ENCODE measurements at places on chromosomes 4 and X.

GRCh38 chrX:15055146-15055930, 182.1 kb downstream of the MOSPD2 start:
- no peak for DNase-seq

GRCh38 chr4:19005211-19005610, 983.7 kb upstream of the LCORL start:
- DNase-seq, result no peak

GRCh38 chr4:101993002-101993841, 202.7 kb downstream of the BANK1 start:
- no peak for DNase-seq

DNA sequence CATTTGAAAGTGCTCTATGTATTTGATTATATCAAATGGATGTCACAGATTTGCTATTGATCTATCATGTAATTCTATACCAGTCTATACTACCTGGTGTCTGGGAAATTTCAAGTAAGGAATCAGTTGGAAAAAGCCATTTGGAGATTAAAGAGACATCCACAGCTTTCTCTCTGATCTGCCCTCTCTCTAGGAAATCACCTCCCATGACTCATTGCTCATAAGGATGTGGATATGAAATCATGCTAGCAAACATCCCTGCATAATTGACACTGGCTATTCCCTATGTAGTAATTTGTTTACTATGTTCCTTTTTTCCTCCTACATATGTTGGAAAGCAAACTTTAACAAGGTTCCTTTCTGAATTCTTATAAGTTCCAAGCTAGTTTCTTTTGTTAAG, 94.3 kb downstream of the TEX13A start:
- no peak for DNase-seq

DNA sequence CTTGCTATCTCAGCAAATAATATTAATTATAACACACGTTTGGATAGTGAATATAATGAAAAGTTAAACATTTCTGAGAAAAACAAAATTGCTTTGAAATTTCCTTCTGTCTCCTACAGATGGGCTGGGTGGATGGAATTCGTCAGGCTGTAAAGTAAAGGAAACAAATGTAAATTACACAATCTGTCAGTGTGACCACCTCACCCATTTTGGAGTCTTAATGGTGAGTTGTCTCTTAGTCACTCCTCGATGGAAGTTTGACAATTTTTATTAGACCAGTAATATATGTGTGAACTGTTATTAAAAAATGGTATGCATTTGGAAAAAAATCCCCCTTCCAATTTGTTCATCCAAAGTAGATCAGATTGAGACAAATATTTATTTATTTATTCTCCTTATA, 92.5 kb upstream of the BRS3 start:
- no peak for DNase-seq

GRCh38 chrX:16484338-16484737, 165.6 kb upstream of the S100G start:
- DNase-seq, result no peak

DNA sequence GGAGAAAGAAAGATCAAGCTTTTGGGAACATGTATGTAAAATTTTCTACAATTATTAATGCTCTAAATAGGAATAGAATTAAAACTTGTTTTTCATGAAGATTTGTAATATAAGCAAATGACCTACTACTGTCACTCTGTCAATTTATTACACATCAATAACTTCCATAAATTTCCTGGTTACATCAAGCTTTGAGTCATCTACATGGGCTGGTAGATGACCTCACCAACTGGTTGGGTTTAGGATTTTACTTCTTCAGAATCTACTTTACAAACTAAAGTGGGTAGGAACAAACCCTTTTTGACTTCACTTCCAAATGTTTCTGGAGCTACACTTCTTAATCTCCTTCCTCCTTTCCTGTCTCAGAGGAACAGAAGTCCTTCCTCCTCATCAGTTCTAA, 12.0 kb upstream of the LRAT start:
- DNase-seq, result no peak

DNA sequence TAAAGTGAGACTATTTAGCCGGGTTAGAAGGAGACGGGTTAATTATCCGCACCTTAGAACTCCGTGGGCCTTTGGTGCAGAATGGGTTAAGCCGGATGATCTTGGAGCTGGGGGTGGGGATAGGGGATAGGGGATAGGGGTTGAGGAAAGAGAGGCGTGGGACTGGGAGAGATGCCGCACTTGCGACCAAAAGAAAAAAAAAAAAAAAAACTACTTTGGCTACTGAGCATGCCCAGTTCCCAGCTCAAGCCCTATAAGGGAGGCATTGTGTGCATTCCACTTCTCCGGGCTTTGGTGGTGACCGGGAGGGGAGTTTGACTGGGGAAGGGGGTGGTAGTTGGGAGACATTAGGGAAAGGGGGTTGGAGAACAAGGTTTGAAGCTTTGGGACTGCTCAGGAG, at the start of gene SLITRK4:
Gene SLITRK4 (minus strand): TSS at position 187 of the 400 bp plus-strand sequence. CDS start 4,993 bp downstream, outside the sequence.
- DNase-seq, result no peak

GRCh38 chrX:129714581-129714980, 24.2 kb upstream of the XPNPEP2 start:
- DNase-seq, result no peak

DNA sequence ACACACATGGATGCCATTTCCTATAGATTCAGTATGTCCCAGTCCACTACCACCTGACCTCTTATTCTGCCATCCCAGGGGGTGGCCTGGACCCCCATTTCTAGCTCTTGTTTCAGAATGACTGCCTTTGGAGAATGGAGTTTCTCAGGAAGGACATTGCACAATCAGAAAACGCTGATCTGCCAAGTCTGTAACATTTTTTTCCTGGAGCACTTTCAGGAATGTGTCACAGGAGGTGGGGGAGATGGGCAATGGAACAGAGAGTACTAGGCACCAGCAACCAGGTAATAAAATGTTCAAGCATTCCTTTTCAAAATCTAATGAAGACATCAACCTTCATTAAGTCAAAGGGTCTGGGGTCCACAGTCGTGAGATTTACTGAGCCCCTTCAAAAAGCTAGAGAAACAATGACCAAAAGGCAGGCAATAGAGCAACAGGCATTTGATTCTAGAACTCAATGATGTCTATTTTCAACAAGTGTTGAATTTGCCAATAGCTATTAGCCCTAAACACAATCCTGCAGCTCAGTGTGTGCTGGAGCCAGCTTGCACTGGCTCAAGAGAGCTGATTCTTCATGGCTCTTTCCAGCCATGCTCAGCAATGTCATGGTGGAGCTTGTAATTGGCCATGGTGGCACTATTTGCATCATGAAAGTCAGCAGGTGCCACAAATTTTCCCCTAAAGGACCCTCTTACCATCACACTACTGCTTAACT, 87.1 kb downstream of the KDR start:
- DNase-seq, result peak; percentile 65

DNA sequence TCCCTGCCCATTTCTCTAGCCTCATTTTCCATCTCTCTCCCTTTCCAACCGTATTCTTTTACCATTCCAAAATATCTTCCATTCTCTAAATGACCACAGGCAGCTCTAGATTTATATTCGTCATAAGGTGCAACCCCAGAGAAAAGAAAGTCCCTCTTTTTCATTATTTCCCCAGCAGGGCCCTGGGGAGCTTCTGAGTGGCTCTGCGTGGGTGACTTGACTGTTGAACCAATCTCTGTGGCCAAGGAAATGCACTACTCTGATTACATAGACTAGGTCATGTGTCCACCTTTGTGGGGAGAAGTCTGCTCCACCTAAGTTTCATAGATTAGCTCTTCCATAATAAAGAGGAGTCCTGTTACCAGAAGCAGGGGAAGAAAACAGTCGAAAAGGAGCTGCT, 51.4 kb downstream of the ATOH1 start:
- DNase-seq, result no peak

- DNase-seq, result peak; percentile 63
Measured at GRCh38 chr4:159101988-159102621, 774 bp upstream of the RAPGEF2 start.

DNA sequence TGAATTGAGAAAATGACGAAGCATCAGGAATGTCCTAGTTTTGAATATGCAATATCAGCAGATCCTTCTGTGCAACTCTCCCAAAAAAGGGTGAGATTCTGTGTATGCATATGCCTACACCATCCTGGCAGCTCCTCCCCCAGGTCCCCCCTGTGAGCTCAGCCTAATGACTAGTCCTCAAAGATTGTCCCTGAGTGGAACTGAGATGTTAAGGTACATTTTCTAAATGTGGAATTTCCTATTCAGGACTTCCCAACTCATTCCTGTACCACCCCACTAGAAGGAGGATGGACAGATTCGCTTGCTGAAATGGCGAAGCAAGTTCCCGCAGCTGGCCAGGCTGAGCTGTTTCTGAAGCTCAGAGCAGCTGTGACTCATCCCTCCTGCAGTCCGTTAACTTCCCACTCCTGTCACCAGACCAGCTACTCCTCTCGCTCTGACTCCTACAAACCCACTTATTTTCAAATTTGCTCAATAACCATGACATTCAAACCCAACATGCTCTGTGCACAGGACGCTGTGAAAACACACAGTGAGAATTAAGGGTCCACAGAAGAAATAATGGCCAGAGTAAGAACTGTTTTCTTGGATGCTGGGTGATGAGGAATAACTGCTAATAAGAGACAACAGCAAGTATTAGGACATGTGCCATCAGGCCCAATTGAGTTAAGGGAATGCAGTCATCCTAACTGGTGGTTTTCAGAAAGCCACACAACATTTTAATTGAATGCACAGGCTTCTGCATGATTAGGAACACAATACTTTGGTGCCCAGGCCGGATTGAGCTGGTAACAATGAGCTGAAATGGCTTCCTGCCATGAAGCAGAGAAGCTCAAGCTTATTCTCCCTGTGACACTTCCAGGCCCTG, 40.0 kb upstream of the IRF2 start:
- peak; percentile 21 for DNase-seq

DNA sequence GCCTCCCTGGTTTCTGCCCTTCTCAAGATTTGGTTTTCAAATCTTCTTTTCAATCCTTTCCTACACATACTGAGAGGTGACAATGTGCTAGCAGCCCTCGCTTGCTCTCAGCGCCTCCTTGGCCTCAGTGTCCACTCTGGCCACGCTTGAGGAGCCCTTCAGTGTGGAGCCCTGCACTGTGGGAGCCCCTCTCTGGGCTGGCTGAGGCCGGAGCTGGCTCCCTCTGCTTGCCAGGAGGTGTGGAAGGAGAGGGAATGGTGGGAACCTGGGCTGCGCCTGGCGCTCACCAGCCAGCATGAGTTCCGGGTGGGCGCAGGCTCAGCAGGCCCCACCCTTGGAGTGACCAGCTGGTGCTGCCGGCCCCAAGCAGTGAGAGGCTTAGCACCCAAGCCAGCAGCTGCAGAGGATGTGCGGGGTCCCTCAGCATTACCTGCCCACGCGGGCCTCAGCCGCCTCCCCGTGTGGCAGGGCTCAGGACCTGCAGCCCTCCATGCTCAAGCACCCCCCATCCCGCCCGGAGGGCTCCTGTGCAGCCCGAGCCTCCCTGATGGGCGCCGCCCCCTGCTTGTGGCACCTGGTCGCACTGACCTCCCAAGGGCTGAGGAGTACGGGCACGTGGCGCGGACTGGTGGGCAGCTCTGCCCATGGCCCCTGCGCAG, 127.5 kb downstream of the COX7B2 start:
- DNase-seq, result no peak

DNA sequence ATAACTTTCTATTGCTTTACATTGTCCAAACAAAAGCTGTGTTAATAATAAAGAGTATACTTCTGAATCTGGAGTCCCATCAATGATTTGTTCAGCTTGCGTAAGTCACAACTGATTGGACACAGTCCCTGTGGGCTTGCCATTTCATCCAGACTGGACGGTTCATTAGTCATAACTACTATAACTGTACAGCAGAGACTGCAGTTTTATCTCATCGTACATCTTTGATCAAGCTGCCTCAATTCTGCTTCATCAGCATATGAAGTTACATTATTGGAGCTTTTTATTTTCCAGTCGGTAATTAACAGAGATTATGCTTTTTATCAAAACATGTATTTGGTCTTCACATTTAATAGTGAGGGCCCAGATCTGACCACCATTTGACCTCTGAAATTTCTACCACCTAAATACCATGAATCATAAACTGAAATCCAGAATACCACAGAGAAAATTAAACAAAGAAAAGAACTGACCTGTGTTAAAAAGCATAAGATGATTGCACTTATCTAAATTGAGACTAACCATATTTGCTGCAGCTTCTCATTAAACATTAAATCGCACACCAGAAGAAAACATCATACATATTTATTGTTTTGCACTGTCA, 12.5 kb upstream of the MAB21L2 start:
- DNase-seq, result no peak

- DNase-seq, result no peak
Measured at GRCh38 chr4:78567500-78568060, 16.0 kb downstream of the ANXA3 start.

DNA sequence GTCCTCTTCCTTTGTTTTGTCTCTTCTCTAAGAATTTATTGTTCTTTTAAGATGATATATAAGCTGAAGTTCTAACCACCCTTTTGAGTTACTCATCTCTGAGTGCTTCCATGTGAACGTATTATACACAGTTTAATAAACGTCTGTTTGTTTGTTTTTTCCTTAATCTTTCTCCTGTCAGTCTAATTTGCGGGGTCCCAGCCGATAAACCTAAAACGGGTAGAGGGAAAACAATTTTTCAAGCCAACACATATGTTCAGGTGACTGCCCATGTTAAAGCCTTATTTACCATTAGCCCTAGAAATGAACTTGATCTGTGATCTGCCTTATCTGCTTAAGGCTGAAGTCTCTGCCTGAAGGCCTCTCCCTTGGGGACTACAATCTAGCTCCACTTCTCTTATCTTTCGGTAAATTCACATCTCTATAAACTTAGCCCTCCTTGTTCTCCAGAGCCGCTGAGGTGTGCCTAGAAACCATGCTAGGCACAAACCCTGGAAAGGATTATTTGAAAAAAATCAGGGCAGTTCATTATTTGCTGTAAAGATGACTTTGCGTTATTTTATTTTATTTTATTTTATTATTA, 158.8 kb downstream of the CAMK2D start:
- DNase-seq, result no peak

- DNase-seq, result no peak
Measured at GRCh38 chr4:42588909-42589308, 68.0 kb downstream of the ATP8A1 start.

DNA sequence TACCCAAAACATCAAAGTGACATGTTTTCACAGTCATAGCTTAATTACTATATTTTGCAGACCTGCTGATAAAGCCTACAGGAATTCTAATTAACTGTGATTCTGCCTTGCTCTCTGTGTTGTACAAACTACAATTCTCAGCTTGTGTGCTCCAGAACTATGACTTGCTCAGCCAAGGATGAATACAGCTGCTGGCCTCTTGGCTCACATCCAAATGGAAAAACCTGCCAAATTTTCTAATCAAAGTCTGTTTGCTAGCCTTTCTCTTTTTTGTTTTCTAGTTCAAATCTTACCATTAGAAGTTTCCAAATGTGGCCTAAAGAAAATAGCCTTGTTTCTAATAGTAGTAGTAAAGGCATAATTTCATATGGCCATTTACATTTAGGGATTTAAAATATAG, 1176.8 kb downstream of the FAM133A start:
- no peak for DNase-seq

DNA sequence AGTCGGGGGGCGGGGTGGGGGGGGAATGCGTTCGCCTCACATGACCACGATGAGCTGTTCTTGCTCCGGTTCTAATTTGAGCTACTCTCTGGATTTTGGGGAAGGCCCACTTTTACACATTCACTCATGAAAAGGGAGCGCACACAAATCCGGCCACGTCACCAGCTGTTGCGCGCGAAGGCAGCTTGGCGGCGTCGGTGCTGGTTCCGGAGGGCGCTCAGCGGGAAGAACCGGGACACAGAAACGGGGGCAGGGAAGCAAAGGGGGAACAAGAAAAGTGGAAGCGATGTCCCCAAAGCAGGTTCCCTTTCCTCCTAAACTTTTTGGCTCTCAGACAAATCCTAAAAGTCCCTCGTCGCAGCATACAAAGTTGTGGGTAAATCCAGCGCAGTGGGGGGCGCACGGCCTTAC, 605 bp downstream of the ANXA5 start:
- peak; percentile 79 for DNase-seq
